ENCODE measurements at places on chromosomes 3 and 15.

DNA sequence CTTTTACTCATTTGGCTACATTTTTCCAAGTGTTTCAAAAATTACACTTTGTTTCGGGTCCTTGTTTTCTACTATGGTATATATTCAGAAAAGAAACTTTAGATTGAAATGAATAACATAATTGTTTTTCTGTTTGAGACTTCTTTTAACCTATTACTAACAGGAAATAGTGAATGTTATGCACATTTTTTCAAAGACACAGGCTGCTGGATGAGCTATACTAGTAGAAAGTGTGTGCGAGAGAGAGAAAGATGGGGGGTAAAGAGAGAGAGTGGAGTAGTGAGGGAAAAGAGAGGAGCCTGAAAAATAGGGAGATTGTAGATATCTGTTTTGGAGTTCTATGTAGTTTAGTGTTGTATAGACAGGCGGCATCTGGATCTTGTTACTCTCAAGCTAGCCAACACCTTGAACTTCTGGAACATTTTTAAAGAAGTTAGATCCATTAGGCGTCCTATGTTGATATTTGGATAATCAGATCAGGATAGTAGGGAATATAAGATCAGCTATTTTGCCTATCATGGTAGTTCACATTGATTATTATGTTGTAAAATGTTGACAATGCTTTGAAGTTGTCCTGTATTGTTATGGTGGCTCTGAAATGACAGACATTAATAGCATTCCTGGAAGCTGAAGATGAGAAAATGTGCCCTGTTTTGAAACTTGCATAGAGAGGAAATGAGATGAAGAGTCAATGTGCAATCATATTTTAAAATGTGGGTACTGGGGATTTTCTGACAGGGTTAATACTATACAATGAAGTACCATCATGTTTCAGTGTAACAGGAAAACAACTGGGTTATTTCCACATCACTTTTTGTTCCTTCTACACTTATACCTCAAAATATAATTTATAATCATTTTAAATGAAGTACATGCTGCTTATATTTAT lies 2.6 kb downstream of the RBMS3 start:
- no peak for DNase-seq

DNA sequence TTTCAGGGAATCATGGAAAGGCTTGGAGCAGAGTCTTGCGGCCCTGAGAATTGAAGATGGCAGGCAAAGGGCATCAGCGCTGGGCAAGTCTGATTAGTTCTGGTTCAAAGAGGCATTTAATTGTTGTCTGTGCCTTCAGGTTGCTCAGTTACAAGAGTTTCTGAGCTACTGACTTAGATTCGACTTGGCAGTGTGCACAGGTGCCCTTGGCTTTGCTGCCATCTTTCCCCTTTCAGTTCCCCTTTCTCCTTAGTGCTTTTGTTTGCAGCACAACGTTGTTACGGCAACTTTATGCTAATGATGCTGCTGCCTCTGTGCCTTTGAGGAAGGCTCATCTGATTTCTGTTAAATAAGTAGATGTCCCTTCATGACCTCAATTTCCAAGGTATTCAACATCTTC lies 12.5 kb downstream of the P2RY14 start:
- DNase-seq, result no peak

GRCh38 chr3:72178463-72179106 lies 393.6 kb upstream of the PROK2 start:
- DNase-seq, result no peak

DNA sequence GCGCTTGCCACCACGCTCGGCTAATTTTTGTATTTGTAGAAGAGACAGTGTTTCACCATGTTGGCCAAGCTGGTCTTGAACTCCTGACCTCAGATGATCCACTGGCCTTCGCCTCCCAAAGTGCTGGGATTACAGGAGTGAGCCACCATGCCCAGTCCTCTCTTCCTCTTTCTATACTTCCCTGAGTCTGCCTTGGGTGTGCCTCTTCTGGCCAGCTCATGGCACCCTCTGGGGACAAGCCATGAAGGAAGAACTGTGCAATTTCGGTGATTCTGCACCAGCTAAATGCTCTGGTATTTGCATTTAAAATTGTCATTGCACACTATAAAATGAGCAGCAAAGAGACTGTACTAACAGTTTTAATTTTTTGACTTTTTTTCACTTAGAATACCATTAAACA lies 66.6 kb downstream of the IL20RB start:
- DNase-seq, result no peak

- no peak for DNase-seq
Observed at GRCh38 chr3:134645515-134645914, 5.3 kb downstream of the KY start.

GRCh38 chr3:123375014-123375940 lies 73.6 kb downstream of the ADCY5 start:
- DNase-seq, result no peak

DNA sequence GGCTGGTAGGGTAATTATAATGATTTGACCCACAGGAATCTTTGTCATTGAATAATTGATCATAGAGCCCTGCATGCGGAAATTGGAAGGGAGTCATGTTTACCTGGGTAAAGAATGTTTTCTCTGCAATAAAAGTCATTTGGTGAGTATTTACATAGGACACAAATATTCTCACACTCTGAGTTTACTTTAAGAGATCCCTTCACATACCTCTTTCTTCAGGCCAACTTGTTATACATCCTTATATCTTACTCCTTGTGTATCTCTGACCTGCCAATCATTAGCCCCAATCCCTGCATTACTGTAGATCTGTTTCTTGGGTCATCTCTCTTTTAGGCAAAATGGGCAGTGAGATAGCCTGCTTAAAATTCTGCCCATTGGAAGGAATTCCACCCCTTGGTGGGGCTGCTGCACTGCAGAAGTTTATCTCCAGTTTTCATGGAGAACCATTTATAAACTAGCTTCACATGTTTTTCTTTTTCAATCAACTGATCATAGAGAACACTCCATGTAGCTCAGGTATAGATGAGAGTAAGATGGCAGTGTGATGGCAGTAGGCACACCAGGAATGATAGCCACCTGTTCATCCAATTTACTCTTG lies 46.2 kb downstream of the ILDR1 start:
- DNase-seq, result no peak

DNA sequence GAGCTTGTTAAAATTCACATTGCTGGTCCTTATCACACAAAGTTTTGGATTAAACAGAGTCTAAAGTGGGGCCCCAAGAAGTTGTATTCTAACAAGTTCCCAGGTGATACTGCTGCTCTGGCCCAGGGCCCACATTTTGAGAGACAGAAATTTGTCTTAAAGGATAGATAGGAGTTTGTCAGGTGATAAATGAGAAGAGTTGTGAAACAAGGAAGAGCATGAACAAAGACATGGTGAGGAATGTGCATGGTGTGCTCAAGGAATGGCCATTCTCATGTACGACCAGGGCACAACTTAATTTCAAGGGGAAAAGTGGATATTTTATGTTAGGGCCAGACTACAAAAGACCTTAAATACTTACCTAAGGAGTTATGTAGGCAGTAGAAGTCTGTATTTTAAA lies 75.6 kb downstream of the GPR156 start:
- no peak for DNase-seq

DNA sequence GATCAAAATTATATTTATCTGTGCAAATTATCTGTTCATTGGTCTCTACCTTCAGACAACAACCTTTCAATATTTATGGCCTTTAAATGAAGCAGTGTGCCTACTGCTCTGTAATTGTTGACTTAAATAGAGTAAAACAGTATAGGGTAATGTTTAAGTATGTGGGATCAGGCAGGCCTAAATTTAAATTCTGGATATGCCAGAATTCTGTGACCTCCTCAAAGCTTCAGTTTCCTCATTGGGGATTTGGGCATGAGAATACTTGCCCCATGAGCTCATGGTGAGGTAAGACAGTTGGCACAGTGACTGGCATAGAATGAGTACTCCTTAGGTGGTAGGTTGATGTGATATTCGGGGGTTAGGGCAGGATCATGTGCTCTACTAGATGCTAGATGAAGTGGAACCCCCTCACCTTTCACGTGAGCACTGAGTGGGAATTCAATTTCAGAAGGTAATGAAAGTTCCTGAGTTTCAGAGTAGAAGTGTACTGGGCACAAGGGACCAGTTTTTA lies 14.9 kb downstream of the ARL8B start:
- DNase-seq, result no peak

DNA sequence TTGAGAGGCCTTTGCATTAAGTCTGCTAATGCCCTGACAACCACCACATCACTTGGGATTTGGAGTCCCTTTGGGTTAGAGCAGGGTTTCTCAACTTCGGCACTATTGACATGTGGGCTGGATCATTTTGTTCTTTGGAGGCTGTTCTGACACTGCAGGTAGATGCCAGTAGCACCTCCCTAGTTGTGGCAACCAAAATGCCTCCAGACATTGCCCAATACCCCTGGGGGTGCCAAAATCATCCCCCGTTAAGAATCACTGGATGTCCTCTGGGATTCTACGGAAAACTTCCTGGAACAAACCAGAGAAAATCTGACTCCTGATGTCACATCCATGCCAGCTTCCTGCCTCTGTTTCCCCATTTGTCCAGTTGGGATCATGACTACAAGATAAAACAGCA lies 37.2 kb upstream of the BLM start:
- no peak for DNase-seq

DNA sequence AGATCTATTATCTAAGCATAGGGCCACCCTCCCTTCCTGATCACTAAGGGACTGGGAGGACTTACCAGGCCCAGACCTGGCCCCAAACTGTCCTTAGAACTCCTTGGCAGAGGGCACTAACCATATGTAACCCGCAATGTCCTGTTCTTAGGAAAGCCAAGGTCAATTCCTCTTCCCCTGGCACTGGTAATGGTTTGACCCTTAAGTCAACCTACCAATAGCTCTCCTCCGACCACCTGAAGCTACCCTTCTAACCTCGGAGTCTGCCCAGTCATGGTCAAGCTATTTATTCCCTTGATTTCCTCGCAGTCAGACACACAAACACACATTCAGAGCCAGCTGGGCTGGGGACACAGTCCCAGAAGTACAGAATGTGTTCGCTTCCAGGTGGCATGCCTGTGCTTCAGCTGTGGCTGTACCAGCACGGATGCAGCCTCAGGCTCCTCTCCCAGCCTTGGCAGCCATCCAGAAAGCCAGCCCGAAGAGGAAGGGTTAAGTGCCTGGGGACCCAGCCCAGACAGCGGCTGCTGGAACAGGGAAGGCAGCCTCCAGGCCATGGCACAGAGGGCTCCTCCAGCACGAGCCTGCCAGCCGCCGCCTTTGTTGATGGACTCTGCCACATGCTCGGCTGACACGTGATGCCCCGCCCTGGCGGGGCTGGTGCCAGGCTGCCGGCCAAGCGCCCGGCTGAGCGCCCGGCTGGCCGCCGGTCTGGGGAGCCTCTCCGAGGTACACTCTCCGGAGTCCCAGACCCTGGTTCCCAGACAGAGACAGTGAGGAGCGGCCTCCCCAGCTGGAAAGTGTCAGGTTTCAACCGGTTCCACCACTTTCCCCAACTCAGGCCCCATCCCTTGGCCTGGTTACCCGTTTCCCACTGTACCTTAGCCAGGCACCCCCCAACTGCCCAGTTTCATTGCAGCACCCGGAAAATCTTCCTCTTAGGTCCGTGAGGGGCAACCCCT lies 5.5 kb downstream of the BMF start:
- DNase-seq, result peak; percentile 87

- DNase-seq, result no peak
Observed at GRCh38 chr3:114796796-114797195, 350.3 kb downstream of the ZBTB20 start.

DNA sequence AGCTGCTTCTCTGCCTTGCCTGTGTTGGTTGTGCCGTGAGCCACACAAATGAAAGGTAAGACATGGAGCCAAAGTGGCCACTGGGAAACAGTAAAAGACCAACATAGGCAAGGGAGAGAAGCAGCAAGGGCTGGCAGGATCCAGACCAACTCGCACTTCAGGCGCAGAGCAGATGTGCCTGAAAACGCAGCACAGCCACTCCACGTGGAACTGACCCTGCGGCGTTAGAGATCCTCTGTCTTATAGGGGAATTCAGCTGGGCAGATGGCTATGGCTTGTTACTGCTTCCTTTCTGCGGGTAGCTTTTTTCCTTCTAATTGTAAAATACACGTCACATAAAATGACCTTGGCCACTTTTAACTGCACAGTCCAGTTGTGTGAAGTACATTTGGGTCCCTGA lies 10.4 kb upstream of the GHRL start:
- no peak for DNase-seq
